ENCODE measurements at places on chromosomes 5 and 9.

DNA sequence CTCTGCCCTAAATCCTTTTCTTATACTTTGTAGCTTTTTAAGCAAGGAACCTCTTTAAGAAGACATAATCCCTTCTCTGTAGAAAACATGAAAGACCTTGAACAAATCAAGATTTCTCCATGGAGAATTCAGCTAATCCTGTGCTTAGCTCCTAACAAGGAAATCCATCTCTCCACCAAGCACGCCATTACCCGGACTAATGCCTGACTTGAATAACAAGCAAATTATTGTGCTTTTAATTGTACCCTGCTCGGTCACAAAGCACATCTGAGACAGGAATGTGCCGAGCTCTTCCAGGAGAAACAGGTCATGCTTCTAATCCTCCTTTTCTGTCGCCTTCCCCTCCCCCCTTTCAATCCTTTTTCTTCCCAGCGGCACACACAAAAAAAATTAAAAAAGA lies 141.3 kb downstream of the PSAT1 start:
- DNase-seq: no peak

- no peak for DNase-seq
Measured at GRCh38 chr5:139562847-139563246, 1.7 kb downstream of the UBE2D2 start.

DNA sequence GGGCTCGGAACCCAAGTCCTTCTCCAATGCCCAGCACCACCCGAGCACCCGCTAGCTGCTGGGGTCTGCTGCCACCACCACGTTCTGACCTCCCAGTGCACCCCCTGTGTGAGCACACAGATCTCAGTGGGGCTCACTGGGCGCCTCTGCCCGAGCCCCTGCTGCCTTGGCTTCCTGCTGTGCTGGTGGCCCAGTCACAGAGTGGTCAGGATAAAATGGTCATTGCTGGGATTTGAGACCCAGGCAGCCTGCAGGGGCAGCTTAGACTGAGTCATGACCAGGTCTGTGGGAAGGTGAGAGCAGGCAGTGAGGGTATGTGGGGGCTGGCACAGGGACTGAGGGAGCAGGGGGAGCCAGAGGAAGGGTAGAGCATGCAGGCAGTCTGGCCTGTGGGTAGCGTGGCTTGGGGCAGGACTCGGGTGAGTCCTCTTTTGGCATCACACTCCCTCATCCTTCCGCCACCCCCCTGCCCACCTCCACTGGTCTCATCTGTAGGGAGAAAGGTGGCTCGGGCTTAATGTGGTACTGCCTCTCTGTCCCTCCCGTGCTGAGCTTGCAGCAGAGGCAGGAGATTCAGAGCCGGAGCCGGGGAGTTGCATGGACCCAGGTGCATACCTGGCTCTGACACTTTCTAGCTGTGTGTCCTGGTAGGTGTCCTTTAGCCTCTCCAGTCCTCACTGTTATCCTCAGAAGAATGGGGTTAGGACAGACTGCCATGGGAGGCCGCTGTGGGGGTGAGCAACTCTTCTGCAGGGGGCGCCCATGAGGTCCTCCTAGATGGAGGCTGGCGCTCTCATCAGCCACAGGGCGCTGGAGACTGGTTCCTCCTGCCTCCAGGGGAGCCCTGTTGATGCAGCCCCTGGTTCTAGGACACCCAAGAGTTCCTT lies 32.1 kb downstream of the USP20 start:
- no peak for DNase-seq

DNA sequence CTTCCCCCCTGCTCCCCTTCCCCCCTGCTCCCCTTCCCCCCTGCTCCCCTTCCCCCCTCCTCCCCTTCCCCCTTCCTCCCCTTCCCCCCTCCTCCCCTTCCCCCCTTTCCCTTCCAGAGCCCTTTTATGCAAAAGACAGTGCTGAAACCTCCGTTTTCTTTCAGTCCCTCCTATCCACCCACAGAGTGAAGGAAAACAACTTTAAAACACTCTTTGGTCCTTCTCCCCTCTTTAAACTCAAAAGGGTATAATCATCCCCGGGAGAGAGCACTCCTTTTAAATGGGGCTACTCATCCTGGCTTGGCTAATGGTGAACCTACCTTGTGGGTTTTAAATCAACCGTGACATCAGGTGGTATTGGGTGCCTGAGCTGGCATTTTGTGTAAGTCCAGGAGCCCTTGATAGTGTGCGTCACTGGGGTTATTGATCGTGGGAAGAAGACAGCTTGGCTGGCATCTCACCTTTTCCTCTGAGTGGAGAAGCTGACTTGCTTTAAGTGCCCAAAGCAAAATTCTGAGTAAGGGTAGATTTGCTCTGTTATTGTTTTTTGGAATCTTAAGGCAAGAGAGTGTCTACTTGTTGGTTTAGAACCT lies 2.7 kb downstream of the LARP1 start:
- no peak for DNase-seq

GRCh38 chr5:6704361-6704851 lies 8.8 kb upstream of the TENT4A start:
- no peak for DNase-seq

GRCh38 chr5:31194468-31194813 lies 955 bp downstream of the CDH6 start:
- DNase-seq: no peak
